ENCODE measurements at places on chromosomes 1 and 21. TPM values are rescaled to one million over a fixed set of nuclear protein-coding genes. Genes with fewer than 3 reads are reported as not detected.
A peak's percentile ranks its signal among the peaks of the same experiment; 100 is the strongest.

TMCO4 gene
- 33.1 TPM for total RNA-seq

CA6 gene
- total RNA-seq = not detected

DNA sequence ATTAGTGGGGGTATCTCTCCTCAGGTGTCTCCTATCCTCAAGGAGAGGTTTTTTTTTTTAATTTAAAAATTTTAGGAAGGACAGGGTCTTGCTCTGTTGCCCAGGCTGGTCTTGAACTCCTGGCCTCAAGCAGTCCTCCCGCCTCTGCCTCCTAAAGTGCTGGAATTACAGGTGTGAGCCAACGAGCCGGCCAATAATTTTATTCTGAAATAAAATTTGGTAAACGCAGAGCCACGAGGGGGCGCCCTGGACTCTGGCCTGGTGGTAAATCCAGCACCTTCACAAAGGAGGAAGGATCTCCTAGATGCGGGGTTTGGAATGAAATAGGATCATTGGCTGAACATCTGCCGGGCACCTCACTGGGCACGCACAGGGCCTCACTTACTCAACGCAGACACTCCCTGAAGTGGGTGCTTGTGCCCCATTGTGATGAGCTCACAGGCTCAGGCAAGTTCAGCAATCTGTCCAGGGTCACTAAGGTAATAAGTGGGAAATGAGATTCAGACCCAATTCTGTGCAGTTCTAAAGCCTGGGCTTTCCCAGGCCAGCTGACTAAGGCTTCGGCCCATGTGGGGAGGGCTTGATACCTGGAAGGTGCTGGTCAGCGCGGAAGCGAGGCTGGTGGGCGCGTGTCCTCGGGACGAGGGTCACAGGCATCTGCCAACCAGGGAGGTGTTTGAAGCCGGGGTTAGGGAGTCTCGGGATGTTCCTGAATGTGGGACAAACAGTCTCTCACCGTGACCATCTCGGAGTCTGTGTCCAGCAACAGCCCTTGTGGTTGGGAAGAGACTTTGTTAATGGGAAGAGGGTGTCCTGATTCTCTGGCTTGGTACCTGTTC, 32.7 kb upstream of the ETV3 start:
- H3K4me3 ChIP-seq = no peak overlapping the region
- no peak for DNase-seq
- H3K4me1 ChIP-seq = no peaks in the 10 kb centered on the region
- no peaks in the 10 kb centered on the region for H3K36me3 ChIP-seq

DNA sequence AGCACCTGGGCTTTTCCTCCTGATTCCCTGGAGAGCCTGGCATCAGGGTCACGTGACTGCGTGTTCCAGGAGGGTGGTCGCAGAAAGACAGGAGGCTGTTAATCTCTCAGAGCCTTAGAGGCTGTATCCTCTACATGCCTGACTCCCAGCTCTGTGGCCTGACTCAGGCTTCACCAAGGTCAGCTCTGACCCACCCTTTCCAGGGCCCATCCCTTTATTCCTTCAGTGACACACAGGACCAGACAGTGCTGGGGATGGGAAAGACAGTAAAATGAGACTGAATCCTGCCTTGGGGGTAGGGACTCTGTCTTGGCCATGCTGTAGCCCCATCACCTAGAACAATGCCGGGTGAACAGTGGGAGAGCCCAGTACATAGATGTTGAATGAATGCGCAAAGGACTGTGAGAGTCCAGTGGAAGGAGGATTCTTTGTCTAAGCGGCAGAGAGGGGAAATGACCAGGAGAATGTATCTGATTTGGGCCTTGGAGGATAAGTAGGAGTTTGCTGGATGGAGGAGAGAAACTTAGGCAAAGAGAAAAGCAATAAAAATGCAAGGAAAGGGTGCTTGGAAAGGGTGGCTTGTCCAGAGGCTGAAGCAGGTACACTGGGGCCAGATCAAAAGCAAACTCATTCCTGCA, 33.0 kb downstream of the EPHX1 start:
- H3K4me3 ChIP-seq = no peak overlapping the region
- H3K4me1 ChIP-seq = no peaks in the 10 kb centered on the region
- H3K36me3 ChIP-seq = no peaks in the 10 kb centered on the region
- peak; percentile 45 for DNase-seq

MTARC2 gene
- 18.2 TPM for total RNA-seq

- H3K27ac ChIP-seq = no peak overlapping the region
- no peaks in the 10 kb centered on the region for H3K36me3 ChIP-seq
- no peak overlapping the region for H3K4me3 ChIP-seq
- peaks cover 12% of the 10 kb centered on the region for H3K4me1 ChIP-seq
Measured at GRCh38 chr1:101005183-101005582, 20.4 kb downstream of the DPH5 start.

C1QC gene
- 295 TPM for total RNA-seq

- no peaks in the 10 kb centered on the region for H3K4me1 ChIP-seq
- no peak for DNase-seq
- H3K27ac ChIP-seq = no peak overlapping the region
- no peak overlapping the region for H3K4me3 ChIP-seq
- H3K27me3 ChIP-seq = no peaks in the 10 kb centered on the region
- no peaks in the 10 kb centered on the region for H3K36me3 ChIP-seq
Measured at GRCh38 chr1:174075245-174075692, 53.1 kb upstream of the RC3H1 start.

CTBS gene
- total RNA-seq = 27.9 TPM

Measured in aorta (tissue), 5 donors.